EH (cell line): ENCODE measurements at places on chromosomes 12 and 14.

DNA sequence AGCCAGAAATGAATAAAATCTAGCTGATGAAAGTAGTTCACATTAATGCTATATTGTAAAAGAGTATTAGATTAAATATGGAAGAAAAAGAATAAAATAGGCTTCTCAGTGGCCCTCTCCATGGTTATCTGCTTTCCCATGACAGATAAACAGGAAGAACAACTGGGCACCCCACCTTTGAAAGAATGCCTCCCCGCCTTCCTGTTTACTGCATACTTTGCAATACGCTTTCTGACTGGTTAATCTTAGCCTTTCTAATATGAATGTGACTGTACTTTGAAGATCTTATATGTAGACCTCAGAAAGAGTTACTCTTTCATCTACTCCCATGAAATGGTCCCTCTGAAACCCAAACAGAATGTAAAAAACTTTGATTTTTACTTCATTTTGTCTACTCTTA, 34.1 kb upstream of the DAAM1 start:
- no peak for DNase-seq

- no peak for DNase-seq
These were observed 17.8 kb downstream of the PAPOLA start for GRCh38 chr14:96519970-96520369.

GRCh38 chr12:49702009-49702408, 5.2 kb downstream of the FMNL3 start:
- DNase-seq, result no peak

DNA sequence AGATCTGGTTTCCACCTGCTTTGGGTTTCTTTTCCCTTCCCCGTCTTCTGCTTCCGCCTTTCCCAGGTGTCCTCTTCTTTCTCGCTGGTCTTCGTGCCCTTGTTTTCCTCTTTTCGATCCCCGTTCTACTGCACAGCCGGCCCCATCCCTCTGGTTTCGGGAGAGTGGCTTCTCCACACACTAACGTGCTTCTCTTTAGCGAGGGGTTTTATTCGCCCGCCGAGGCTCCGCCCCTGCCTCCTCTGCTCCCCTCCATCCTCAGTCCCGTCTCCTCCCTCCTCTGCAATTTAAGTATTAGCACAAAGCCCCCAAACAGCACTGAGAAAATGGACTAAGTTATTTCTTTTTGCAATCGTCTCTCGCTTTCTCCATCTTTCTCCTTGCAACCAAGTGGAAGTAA, at the start of gene SLC7A8:
Gene SLC7A8 (minus strand): TSS at position 182 of the 400 bp plus-strand sequence. CDS start 746 bp downstream, outside the sequence.
- DNase-seq, result peak; percentile 34

DNA sequence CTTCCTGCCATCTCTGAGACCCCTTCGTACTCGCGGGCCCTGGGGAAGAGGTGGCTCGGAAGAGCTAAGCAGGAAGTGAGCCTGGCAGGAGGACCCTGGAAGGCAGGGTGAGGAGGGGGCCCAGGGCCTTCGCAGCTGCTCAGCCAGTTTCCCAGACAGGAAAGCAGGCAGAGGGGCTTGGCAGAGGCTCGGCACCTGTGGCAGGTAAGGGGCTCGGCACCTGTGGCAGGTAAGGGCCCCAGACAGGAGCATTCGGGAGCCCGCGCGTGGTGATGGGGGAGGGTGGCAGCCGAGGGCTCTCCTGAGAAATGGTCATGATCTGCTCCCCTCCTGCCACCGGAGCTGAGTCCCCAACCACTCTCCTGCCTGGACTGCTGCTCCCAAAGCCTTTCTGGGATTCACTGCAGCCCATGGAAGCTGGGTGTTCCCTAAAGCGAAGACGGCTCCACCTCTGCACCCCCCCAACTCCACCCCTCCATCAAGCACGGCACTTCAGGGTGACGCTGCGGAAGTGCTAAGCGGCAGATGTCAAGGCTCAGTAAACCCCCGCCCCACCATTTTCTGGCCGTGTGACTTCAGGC, 63.2 kb downstream of the PRIMA1 start:
- no peak for DNase-seq

GRCh38 chr14:91780452-91780851, 48.6 kb upstream of the CATSPERB start:
- no peak for DNase-seq

DNA sequence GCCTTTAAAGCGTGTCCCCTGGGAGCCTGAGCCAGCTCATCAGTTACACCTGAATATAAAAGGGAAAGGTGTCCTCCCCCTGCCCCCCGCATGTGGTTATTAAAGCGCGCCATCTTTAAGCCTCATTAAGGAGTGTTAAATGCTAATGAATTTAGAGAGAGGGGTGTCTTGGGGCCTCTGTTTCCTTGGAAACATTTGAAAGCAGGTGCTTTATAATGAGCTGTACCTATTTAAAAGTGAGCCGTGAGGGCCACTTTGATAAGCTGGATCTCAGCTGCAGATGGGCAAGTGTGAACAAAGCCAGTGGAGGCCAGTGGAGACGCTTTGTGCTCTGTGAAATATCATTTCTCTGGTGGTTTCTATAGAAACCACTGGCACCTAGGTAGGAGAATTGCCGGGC, 84.0 kb downstream of the BEGAIN start:
- DNase-seq, result no peak

GRCh38 chr12:56631790-56632700, 1.9 kb upstream of the BAZ2A start:
- peak; percentile 64 for DNase-seq

DNA sequence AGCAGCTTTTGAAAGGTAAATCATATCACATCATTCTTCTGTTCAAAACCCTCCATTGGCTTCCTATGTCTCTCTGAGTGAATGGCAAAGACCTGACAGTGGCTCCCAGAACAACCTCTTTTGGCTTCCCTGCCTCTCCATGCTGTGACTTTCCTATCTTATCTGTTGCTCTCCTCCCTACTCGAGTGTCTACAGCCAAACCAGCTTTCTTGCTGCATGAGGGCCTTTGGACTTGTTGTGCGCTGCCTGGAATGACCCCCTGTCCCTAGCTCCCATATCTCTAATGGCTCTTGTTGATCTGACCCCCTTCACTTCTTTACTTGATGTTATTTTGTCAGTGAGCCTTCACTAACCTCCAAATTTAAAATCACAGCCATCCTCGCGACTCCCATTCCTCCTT, 2.5 kb downstream of the SYNE2 start:
- DNase-seq, result no peak

DNA sequence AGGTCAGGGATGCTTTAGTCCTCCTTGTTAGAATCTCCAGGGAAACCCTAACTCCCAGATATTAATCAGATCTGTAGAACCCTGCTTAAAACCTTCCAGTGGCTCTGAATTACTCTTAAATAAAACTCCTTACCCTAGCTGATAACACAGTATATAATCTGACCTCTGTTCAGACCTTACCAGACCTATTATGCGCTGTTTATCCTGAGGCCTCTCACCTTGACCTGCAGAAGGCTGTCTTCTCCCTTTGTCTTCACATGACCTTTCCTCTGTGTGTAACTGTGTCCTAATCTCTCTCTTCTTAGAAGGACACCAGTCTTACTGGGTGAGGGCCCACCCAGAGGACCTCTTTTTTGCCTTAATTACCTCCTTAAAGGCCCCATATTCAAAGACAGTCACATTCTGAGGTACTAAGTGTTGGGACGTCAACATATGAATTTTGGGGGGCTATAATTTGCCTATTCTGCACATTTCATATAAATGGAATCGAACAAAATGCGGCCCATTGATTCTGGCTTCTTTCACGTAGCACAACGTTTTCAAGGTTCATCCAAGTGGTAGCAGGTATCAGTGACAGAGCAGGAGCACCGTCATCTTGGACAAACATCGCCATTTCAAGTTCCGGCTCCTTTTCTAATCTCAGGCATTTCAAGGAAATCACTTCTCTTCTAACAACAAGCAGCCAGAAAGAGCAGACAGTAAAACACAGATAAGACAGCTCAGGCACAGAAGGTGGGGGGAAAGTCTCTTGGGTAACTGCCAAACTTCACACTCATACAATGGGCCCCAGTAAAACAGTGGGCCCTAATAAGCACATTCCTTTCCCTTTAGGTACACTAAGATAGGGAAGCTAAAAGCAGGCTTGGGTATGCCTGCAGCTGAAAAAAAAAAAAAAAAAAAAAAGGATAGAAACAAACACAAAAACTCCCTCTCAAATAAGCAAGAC, 200.2 kb upstream of the NUDT4 start:
- DNase-seq, result peak; percentile 42

DNA sequence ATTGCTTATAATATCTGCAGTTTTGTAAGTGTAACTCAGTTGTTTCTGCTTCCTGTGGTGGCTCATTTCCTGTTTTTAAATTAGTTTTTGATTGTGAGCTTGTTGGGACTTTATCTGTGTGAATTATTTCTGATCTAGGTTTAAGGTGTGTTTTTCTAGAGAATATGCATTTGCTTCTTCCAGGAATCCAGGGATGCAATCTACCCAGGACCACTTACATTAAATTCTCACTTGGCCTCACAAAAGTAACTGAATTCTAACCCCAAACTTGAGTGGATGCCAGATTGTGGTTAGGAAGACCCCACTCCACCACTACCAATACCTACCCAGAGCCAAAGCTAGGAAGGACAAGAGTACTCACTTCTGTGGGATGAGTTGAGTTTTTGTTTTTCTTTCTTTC, 11.9 kb downstream of the STYX start:
- no peak for DNase-seq

- no peak for DNase-seq
These were observed 18.4 kb upstream of the MAP3K9 start for GRCh38 chr14:70827752-70828151.

DNA sequence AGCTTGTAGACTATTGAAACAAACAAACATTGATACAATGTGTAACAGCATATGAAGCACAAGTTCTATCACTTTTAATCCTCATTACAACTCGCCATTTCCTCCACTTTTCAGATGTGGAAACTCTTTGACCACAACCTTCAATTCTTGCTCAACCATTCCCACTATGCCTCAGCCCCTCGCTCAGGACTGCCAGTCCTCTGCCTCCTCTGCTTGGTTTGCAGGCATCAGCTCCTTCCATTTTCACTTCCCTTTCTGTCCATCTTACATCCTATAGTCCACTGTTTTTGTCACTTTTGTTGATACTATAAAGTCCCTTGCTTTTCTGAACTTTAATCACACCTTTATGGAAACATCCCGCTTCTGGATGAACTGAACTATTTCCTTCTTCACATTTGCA, 28.2 kb upstream of the CD27 start:
- DNase-seq, result no peak

- no peak for DNase-seq
These were observed 395 bp upstream of the GNB3 start for GRCh38 chr12:6840330-6840729.

GRCh38 chr12:52531566-52532300, 11.5 kb upstream of the KRT5 start:
- no peak for DNase-seq

- DNase-seq, result no peak
These were observed 786 bp upstream of the TSFM start for GRCh38 chr12:57781801-57782200.

DNA sequence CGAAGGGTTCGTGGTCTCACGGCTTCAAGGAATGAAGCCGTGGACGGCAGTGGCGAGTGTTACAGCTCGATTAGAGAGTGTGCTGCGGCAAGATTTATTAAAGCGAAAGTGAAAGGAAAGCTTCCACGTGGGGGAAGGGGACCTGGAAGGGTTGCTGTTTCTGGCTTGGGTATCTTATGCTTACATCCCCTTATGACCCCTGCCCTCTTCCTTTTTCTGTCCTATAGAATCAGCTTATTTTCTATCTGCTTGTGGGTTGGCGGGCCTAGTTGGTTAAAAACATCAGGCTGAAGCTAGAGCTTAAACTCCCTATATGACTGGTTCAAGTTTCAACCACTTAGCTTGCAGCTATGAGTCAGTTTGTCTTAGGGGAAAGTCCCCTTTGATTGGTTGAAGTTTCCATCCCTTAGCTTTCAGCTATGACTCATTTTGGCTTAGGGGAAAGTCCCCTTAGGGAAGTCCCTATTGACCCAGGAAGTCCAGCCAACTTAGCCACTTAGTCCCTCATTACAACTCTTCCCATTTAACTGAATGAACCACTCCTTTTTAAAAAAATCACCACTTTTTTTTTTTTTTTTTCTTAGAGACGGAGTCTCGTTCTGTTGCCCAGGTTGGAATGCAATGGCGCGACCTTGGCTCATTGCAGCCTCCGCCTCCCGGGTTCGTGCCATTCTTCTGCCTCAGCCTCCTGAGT, 1494.7 kb upstream of the TMEM132C start:
- DNase-seq, result peak; percentile 58

GRCh38 chr14:67547224-67547780, 14.2 kb downstream of the PLEKHH1 start:
- DNase-seq, result no peak

- no peak for DNase-seq
These were observed 1.5 kb downstream of the FSCB start for GRCh38 chr14:44505588-44505987.

- DNase-seq, result no peak
These were observed 20.6 kb downstream of the PTHLH start for GRCh38 chr12:27951898-27952297.

- DNase-seq, result peak; percentile 77
These were observed 3.4 kb downstream of the GPR84 start for GRCh38 chr12:54360717-54361456.

GRCh38 chr14:57547131-57547530, 53.5 kb upstream of the CCDC198 start:
- no peak for DNase-seq

- peak; percentile 19 for DNase-seq
These were observed 141.7 kb downstream of the SYT1 start for GRCh38 chr12:79006306-79006705.

DNA sequence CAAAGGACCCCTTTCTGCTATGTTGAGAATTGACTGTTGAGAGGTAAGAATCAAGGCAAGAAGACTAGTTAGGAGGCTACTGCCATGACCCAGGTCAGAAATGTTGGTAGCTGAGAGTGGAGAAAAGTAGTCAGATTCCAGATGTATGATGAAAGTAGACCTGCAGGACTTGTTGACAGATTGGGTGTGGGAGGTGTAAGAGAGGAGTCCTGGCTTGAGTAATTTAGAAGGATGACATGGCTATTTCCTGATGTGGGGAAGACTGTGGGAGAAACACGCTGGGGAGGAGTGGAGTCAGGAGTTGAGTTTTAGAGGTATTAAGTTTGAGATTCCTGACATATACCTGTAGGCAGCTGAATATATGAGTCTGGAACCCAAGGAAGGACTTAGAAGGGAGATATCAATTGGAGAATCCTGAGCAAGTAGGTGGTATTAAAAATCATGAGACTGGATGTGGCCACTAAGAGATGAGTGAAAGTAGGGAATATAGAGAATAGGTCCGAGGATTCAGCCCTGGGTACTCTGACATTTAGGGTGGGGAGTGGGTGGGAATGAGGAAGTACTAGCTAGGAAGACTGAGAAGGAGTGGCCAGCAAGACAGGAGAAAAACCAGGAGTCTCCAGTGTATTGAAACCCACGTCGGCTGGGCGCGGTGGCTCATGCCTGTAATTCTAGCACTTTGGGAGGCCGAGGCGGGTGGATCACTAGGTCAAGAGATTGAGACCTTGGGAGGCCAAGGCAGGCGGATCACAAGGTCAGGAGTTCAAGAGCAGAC, 12.6 kb upstream of the DDX47 start:
- peak; percentile 51 for DNase-seq

GRCh38 chr12:122421187-122421820, 1.2 kb downstream of the CLIP1 start:
- DNase-seq, result peak; percentile 73

DNA sequence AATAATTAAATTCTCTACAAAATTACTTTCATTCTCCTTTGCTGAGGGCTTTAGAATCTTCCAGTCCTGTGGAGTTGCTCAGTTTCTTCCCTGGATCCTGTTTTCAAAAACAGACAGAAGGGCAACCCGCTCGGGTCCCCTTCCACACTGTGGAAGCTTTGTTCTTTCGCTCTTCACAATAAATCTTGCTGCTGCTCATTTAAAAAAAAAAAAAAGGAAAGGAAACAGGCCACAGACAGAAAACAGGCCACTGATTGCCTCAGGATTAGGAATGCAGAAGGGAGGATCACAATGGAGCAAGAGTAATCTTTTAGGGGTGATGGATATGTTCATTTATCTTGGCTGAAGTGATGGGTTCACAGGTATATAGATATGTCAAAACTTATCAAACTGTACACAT, 29.5 kb upstream of the HIGD1C start:
- DNase-seq, result peak; percentile 41
